Cerebellar nuclear complex (tissue), 1 donor: ENCODE measurements at places on chromosomes 5 and 9.

DNA sequence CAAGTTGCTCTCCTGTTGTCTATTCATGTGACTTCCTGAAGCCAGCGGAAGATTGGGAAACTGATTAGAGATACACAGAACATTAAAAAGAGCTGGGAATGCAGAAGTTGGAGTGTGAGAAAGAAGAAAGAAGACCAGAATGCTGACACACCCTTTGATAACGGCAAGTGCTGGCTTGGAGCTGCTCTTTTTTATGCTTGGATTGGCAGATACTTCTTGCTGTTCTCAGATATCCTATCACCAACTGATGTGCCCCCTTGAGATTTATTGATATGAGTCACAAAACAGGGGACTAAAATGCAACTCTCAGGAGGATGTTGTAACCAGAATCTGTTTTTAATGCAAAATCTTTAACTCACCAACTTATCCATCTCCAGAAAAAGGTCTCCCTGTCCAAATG is 56.0 kb upstream of the ASTN2 start:
- DNase-seq: no peak

DNA sequence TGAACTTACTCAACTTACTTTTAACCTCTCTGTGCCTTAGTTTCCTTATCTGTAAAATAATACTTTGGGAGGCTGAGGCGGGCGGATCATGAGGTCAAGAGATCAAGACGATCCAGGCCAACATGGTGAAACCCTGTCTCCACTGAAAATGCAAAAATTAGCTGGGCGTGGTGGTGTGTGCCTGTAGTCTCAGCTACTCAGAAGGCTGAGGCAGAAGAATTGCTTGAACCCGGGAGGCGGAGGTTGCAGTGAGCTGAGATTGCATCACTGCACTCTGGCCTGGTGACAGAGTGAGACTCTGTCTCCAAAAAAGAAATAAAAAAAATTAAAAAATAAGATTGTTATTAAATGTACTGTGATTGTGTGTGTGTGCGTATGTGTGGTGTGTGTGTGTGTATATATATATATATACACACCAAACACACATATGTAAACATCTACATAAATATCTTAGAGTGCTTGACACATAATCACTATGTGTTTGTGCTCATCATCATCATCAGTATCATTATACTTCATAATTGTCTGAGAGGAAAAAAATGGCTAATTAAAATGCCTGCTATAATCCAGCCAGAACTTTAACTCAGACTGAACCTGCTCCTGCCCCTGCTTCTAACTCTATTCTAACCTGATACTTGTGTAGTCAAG is 312.8 kb downstream of the FER start:
- no peak for DNase-seq

GRCh38 chr5:91091471-91092234 is 291.5 kb downstream of the ARRDC3 start:
- DNase-seq: no peak

GRCh38 chr9:104025104-104025503 is 69.0 kb upstream of the SMC2 start:
- DNase-seq: no peak

- no peak for DNase-seq
Measured at GRCh38 chr9:131856105-131856504, 116.2 kb upstream of the RAPGEF1 start.

DNA sequence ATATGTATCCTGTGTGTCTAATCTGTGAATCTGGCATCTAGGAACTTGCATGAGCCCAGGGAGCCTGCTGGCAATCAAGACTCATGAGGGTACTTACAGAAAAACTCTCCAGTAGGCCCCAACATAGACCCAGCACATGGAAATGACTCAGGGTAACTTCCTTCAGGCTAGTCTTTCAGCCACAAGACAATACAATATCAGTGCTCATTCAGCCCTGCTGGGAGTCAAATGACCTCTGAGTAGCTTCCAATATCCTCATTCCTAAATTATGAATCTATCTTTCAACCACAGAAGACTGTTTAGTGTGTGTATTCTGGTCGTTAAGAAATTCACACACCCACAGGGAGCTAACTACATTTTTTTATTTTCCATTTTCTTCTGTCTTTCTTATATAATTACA is 1273.0 kb downstream of the EFNA5 start:
- no peak for DNase-seq

GRCh38 chr5:19802686-19803085 is 185.3 kb downstream of the CDH18 start:
- DNase-seq: no peak

DNA sequence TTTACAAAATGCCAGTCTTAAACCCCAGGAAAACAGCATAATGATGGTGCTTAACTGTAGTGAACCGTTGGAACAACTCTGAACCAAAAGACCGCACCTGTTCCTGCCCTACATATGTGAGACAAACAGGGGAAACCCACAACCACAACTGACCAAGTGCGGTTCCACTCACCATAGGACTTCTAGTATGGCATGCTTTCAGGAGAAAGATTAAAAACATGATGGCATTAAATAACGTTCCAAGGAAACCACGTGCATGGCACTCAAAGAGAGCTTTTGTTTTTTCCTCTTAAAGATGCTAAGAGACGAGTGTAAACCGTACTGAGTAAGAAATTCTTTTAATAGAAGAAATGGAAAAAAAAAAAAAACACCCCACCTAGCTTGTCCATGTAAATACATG is 119.8 kb downstream of the SSBP2 start:
- no peak for DNase-seq

GRCh38 chr5:10757043-10757442 is 4.0 kb downstream of the DAP start:
- DNase-seq: no peak

DNA sequence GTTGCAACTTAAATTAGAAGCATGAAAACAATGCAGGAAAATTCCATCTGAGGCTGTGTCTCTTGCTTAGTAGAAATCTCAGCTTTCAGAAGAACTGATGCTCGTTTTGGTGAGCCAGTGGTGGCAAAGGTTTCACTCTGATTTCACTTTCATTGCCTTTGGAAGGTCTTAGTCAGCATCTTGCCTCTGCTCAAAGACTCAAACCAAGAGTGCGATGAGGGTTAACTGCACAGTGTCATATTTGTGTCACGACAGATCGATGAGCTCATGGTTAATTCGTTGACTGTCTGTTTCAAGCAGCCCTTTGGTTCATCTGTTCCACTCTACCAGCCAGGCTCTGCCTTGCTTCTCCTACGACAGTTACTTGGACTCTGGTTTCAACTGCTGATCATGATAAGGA is 331.3 kb upstream of the KIF2A start:
- DNase-seq: no peak

DNA sequence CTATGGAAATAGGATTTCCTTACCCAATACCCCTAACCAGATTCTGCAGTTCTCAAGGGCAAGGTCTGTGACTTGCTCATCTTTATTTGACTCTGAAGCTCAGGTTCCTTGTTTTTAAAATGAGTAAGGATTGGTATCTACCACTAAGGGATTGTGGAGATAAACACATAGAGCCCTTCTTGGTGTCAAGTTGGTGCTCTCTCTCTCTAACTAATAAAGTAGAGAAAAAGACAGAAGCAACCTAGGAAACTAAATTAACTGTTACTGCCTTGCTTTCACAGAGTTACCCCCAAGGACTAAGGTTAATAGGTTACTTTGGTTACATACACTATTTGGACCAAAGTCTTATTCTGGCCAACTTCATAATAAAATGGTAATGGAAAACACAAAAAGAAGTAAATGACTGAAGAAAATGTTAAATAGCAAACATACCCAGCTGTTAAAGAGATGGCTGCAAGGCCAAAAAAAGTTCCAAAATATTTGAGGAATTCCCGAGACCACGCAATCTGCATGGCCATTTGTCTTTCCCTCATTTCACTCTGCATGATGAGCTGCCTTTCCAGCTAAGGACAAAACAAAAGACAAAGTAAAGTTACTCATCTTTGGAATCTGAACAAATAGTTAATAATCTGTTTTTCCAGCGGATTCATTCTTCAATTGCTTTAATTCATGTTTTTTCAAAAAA is 21.8 kb upstream of the RLN1 start:
- DNase-seq: no peak

DNA sequence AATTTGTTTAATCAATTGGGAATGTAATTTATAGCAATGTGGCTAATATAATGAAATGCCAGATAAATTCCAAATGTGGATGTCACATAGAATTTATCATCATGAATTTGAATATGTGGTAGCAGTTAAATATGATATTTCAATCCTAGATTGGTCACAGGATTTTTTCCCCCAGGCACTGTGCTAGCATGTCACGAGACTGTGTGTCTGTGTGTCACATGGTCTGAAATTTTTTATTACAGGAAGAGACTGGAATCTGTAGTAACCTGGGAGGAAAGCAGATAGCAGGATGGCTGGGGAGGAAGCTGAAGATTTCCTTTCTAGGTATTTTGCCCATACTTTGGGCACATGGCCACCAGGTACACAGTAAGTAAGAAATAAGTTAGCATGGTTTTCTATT is 35.4 kb upstream of the MSH3 start:
- no peak for DNase-seq

- DNase-seq: no peak
Measured at GRCh38 chr9:92790542-92791527, 26.2 kb upstream of the BICD2 start.

GRCh38 chr5:67578011-67578410 is 381.4 kb upstream of the CD180 start:
- DNase-seq: no peak

DNA sequence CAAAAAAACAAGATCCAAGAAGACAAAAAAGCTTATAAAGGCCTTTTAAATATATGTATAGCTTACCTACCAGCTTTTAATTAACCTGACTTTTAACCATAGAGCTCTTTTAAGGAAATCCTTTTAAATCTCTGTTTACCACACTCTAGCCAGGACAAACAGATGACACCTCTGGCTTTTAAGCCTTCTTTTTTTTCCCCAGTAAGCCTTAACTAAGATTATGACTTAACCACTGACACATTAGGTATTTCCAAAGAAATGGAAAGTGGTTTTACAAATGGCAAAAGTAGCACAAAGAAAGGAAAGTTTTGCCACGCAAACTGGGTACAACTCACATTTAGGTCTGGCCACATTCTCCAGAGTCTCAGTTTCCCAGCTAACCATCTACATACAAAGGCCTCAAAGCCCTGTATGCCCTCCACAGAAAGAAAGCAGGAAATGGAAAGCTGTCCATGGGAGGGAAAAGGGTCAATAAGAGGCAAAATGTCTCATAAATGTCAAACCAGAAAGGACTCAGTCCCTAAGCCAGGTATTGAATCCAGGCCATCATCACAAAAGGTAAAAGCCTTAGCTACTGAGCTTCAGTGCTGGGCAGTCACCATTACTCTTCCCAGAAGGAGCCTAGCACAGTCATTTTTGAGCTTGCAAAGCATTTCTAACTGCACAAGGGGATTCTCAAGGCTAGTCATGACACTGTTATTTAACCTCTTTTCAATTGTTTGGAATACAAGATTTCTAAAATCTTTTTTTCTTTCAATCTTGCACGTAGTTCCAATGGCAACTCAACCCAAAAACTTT is 19.7 kb downstream of the TMEM161B start:
- no peak for DNase-seq

DNA sequence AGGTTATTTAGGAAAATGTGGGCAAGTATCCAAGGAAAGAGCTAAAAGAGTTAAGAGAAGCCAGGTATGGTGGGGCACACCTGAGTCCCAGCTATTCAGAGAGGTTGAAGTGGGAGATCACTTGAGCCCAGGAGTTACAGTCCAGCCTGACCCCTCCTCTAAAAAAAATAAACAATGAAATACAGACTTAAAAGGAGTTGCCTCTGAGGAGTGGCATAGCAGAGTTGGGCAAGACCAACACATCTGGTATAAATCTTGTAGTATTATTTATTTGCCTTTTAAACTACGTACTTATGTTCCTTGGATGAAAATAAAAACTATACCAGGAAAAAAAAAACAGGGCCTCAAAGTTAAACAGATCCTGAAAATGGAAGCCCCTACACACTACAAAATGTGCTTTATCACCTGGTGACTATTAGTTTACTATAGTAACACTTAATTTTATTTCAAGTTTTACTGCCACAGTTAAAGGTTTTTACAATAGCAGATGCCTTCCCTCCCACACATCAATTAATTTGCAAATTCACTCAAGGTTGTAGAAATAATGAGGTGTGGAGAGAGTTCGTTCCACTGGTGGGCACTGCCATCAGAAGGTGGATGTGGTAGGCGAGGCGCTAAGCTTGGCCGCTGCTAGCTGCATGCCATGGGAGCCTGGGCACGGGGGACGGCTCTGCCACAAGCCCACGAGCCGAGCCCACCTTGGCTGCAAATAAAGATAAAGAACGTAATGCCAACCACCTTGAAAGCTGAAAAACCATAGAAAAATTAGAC is 48.0 kb downstream of the MED27 start:
- no peak for DNase-seq

DNA sequence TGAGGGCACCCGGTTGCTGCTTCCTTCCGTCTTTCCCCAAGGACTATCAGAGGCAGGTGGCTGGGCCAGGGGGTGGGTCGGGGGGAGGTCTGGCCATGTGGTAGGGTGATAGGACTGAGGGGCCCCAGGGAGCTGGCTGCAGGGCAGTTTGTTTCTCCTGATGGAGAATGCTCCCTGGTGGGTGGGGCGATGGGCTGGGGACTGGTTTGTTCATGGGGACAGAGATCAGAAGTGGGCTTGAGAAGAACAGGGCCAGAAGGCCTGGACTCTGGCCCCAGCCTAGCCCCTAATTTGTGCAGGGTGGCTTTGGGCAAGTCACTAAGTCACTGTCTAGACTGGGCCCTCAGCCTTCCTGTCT is 117.4 kb downstream of the RGS3 start:
- DNase-seq: no peak

GRCh38 chr5:43429016-43429415 is 16.8 kb upstream of the CCL28 start:
- no peak for DNase-seq

GRCh38 chr5:79547429-79547822 is 33.5 kb upstream of the HOMER1 start:
- DNase-seq: no peak

DNA sequence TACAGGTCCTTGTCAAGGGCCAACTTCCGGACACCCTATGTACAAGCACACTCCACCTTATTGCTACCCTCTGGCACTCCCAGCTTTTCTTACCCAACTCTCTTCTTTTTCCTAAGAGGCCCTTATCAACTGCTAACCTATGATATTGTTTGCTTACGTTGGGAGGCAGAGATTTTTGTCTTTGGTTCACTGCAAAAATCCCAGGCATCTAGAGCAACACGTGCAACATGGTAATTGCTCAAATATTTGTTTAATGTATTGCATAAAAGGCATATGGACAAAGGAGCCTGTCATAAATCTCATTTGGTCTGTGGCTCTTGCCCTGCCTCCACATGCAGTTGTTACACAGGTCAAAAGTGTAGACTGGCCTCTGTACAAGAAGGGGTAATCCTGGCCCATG is 35.8 kb upstream of the ATP10B start:
- DNase-seq: no peak

- no peak for DNase-seq
Measured at GRCh38 chr9:127422133-127422782, 1.9 kb upstream of the ZNF79 start.

DNA sequence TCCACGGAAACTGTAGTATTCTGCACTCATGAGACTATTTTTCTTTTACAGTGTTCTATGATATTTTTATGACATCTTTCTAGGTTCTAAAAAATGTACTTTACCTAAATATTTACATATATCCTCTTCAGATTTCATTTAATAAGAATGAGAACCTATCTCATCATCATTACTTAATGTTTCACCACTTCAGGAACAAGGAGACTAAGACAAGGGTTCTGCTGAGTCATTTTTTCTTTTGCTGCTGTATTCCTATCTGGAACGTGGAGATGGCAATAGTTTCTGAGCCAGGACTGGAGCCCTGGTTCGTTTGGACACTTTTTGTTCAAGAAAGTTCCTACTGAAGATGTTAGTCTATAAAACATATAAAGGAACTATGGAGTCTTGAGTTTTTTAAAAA is 258.2 kb upstream of the MAP3K1 start:
- DNase-seq: no peak

- no peak for DNase-seq
Measured at GRCh38 chr9:33287087-33287490, 3.2 kb upstream of the NFX1 start.
